Right renal cortex interstitium (tissue), 3 donors: ENCODE measurements at places on chromosomes 5 and 9.

GRCh38 chr5:68729678-68730077 lies 364.1 kb upstream of the SLC30A5 start:
- DNase-seq, result no peak

DNA sequence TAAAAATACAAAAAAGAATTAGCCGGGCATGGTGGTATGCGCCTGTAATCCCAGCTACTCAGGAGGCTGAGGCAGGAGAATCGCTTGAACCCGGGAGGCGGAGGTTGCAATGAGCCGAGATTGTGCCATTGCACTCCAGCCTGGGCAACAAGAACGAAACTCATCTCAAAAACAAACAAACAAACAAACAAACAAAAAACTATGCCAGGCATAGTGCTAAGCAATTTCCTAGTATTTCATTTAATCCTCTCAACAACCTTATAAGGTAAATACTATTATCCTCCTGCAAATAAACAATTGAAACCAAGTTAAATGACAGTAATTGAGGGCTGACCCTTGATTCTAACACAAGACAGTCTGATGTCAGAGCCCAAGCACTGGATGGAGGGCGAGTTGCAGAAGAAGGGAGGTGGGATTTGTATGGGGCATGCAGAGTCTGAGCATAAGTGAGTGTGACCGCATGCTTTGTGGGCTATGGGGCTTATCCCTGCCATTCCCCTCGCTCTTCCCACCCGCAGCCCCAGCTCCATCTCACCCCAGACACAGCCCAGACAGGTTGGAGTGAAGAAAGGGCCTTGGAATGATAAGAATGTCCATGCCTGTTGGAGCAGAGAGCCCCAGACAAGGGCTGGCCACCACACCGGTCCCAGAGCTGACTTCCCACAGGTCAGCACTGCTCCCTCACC lies 24.3 kb upstream of the RPS14 start:
- no peak for DNase-seq

DNA sequence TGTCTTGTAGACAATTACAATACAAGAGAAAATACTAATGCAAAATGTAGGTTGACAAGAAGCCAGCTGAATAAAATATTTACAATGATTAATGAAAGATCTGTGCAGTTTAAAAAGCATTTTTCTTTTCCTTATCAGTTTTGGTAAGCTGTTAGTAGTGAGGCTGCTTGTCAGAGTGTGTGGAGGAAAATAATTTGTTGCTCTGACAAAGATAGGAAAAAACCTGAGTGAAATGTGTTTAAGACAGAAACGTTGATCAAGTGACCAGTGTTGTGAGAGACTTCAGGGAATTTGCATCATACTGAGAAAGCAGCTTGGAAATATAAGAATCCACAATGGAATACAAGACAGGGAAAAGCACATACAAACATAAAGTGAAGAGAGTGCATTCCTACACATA lies 360.3 kb upstream of the CDH18 start:
- DNase-seq, result no peak

DNA sequence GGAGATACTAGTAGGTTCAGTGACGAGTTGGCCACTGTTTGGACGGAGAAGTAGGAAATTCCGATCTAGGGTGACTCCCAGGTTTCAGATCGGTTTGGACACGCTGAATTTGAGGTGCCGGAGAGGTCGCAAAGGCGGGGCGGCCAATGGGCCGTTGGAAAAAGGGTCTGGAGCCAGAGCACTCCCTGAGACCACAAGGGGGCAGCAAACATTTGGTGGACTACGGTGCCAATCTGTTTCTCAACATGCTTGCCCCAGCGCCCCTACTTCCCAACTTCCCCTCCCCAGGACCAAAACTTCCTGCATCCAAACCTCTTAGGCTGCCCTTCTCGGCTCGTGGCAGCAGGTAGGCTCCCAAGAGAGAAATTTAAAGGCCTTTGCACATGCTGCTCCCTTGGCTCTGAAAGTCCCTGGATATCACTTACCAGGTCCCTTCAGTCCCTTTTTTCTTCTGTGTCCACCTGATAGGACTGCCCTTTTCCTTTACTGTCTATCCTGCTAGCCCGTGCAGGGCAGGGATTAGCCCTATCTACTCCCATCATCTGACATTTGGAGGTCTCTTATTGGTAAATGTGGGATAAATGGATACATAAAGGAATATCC lies 992 bp upstream of the RPP25L start:
- DNase-seq, result no peak
